ENCODE measurements at places on chromosomes 2 and 18. TPM values are rescaled to one million over a fixed set of nuclear protein-coding genes. Genes with fewer than 3 reads are reported as not detected.
A peak's percentile ranks its signal among the peaks of the same experiment; 100 is the strongest.

- H3K4me3 ChIP-seq, result peak overlapping the region; percentile 44
- no peaks in the 10 kb centered on the region for H3K36me3 ChIP-seq
- H3K4me1 ChIP-seq, result no peaks in the 10 kb centered on the region
- no peak overlapping the region for H3K27ac ChIP-seq
Observed at GRCh38 chr18:32771871-32772580, 797 bp downstream of the KLHL14 start.

ANKRD62 gene
- not detected for total RNA-seq

VWA3B gene
- not detected for total RNA-seq

GRCh38 chr2:33419581-33420200 lies 56.8 kb upstream of the RASGRP3 start:
- no peak overlapping the region for H3K27ac ChIP-seq
- no peaks in the 10 kb centered on the region for H3K36me3 ChIP-seq
- H3K27me3 ChIP-seq, result peaks cover 4% of the 10 kb centered on the region
- DNase-seq, result no peak

CABYR gene
- 7.9 TPM for total RNA-seq

GAL3ST2 gene
- 5.3 TPM for total RNA-seq

- peaks cover 14% of the 10 kb centered on the region for H3K27me3 ChIP-seq
- no peaks in the 10 kb centered on the region for H3K4me1 ChIP-seq
- H3K27ac ChIP-seq, result no peak overlapping the region
- H3K4me3 ChIP-seq, result no peak overlapping the region
Observed at GRCh38 chr2:21773168-21773567, 649.4 kb downstream of the TDRD15 start.

DNA sequence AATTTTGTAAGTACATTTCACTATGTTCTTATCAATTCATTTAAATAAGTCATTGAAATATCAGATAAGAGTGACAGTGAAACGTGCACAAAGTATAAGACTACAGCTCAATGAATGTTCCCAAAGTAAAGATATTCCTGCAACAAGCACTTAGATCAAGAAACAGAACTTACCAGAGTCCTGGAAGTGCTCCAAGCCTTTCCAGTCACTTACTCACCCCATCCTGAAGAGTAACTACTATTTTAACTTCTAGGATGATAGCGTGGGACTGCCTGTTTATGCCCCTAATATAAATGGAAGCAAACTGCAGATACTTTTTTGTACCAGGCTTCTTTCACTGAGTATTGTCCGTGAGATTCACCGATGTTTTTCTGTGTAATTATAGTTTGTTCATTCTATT lies 768.9 kb downstream of the SLC4A3 start:
- H3K36me3 ChIP-seq, result no peaks in the 10 kb centered on the region
- H3K4me3 ChIP-seq, result no peak overlapping the region
- H3K4me1 ChIP-seq, result peaks cover 15% of the 10 kb centered on the region
- H3K27ac ChIP-seq, result no peak overlapping the region
- no peaks in the 10 kb centered on the region for H3K27me3 ChIP-seq
- no peak for DNase-seq

UGT1A1 gene
- total RNA-seq, result not detected

- H3K4me3 ChIP-seq, result no peak overlapping the region
- H3K27ac ChIP-seq, result no peak overlapping the region
- no peak for DNase-seq
- H3K27me3 ChIP-seq, result no peaks in the 10 kb centered on the region
- H3K4me1 ChIP-seq, result no peaks in the 10 kb centered on the region
Observed at GRCh38 chr2:27451095-27451494, 8.9 kb downstream of the KRTCAP3 start.

UGT1A5 gene
- not detected for total RNA-seq

- no peak overlapping the region for H3K27ac ChIP-seq
- DNase-seq, result no peak
- no peaks in the 10 kb centered on the region for H3K4me1 ChIP-seq
- H3K4me3 ChIP-seq, result no peak overlapping the region
Observed at GRCh38 chr2:105652014-105652796, 92.5 kb upstream of the NCK2 start.

CD302 gene
- total RNA-seq, result 0.24 TPM

DNA sequence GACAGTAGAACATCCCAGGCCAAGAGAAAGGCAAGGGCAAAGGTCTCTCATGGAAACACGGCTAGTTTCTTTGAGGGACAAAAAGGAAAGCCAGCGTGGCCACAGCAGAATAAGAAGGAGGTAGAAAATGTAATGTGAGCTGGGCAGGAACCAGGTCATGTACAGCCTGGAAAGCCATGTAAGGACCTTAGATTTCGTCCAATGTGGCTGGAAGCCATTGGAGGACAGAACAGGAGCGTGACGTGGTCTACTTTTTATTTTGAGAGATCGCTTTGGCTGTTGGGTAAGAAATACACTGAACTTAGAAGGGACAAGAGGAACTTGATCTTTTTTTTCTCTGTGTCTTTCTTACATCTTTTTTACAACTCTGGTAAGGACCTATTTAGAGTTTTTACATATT lies 57.8 kb upstream of the ANKRD44 start:
- no peak for DNase-seq
- H3K36me3 ChIP-seq, result no peaks in the 10 kb centered on the region
- H3K4me1 ChIP-seq, result peaks cover 7% of the 10 kb centered on the region
- H3K4me3 ChIP-seq, result no peak overlapping the region
- H3K27ac ChIP-seq, result no peak overlapping the region

DNA sequence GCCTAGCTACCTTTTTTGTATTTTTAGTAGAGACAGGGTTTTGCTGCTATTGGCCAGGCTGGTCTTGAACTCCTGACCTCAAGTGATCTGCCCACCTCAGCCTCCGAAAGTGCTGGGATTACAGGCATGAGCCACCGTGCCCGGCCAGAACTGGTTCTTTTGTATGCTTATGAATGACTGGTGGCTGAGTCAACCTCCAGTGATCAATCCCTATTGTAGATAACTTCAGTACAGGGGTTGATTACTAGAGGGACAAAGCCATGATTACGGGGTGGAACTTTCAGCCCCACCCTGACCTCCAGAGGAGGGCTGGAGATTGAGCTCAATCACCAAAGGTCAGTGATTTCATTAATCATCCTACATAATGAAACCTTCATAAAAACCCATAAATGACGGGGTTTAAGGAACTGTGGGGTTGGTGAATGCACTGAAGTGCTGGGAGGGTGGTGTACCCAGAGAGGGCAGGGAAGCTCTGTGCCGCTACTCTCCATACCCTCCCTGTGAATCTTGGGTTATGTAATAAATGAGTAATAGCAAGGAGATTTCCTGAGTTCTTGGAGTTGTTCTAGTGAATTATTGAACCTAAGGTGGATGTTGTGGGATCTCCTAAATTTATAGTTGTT lies 281.8 kb upstream of the CXCR4 start:
- no peak overlapping the region for H3K27ac ChIP-seq
- no peaks in the 10 kb centered on the region for H3K4me1 ChIP-seq
- H3K4me3 ChIP-seq, result no peak overlapping the region
- H3K36me3 ChIP-seq, result no peaks in the 10 kb centered on the region

TSN gene
- total RNA-seq, result 110 TPM

DNA sequence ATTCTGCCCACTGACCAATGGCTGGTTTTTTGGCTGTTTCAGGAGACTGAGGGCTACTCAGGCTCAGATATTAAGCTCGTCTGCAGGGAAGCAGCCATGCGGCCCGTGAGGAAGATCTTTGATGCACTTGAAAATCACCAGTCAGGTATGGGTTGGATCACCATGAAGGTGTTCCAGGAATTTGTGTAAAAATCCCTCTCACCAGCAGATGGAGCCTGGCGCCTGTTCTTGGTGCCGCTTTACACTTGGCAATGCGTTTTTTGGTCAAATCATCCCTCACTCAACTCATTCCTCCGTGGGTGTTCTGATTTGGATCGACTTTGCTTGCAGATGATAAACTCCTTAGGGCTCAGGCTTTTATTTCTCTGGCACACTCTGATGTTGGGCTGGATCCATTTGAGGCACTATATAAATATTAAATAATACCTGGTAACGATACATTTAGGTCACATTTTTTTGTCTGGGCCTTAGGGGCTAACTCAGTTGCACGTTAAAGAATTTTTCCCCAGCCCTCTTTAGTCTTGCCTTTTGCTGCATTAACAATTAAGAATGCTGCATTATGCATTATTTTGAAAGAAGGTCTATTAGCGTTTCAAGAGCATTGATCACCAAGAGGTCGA lies 50.0 kb downstream of the HDHD2 start:
- H3K36me3 ChIP-seq, result no peaks in the 10 kb centered on the region
- no peaks in the 10 kb centered on the region for H3K4me1 ChIP-seq
- peak; percentile 61 for DNase-seq
- H3K27me3 ChIP-seq, result no peaks in the 10 kb centered on the region
- H3K27ac ChIP-seq, result no peak overlapping the region

DNA sequence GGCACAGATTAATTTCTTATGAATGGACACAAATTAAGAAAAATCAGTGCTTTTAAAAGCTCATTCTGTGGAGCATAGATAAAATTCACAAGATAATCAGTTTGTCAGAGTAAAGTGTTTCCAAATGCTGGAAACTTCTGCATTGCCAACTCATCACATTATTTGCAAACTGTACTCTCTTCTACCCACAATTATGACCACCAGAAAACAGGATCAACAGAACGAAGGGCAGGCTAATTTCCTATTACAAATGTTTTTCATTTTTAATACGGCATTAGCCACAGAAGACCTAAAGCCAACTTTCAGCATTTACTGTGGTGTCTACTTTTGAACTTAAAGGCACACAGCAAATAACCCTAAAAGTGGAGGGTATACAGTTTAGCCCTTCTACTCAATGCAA lies 6.0 kb downstream of the IRS1 start:
- no peaks in the 10 kb centered on the region for H3K27me3 ChIP-seq
- no peak for DNase-seq
- peak overlapping the region; percentile 88 for H3K27ac ChIP-seq
- H3K36me3 ChIP-seq, result peaks cover 37% of the 10 kb centered on the region
- H3K4me3 ChIP-seq, result peak overlapping the region; percentile 91
- peaks cover 56% of the 10 kb centered on the region for H3K4me1 ChIP-seq

ZFAND2B gene
- 20.0 TPM for total RNA-seq

DNA sequence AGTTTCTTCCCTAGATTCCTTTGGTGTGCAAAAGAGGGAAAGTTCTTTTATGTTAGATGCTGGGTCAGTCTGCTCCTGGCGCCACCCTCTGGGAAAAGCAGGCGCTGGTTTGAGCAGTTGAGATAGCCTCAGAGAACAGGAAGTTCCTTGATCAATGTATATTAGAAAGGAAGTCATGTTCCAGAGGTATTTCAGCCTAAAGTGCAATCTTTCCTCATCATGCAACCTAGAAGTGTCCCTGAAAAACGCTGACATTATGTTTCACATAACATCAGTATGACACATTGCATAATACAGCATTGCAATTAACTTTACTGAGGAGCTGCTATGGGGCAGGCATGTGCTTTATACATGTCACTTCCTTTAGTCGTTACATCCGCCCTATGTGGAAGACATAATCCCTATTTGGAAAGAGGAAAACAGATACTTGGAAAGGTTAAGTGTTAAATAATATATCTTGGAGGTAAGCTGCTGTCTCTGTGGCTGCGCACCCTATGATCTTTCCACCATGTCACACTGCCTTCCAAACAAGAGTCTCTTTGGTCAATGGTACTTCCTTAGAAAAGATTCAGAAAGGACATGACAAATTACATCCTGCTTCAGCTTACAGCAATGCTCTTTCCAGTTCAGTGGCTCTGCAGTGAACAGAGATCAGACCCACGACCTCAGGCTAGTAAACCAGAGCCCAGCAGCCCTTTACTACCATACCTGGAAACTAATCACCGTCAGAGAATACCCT lies 369.7 kb downstream of the RAD51AP2 start:
- no peaks in the 10 kb centered on the region for H3K36me3 ChIP-seq
- H3K27me3 ChIP-seq, result peaks cover 8% of the 10 kb centered on the region
- DNase-seq, result peak; percentile 30

- H3K4me1 ChIP-seq, result peaks cover 74% of the 10 kb centered on the region
- no peak overlapping the region for H3K4me3 ChIP-seq
- H3K27ac ChIP-seq, result peak overlapping the region; percentile 49
- DNase-seq, result peak; percentile 45
Observed at GRCh38 chr18:59229191-59229590, 9.2 kb downstream of the GRP start.

ATOH8 gene
- total RNA-seq, result 4.6 TPM

GRCh38 chr2:70141902-70142589 lies 48.8 kb downstream of the C2orf42 start:
- H3K4me3 ChIP-seq, result peak overlapping the region; percentile 62
- peak overlapping the region; percentile 97 for H3K27ac ChIP-seq
- DNase-seq, result peak; percentile 44
- no peaks in the 10 kb centered on the region for H3K27me3 ChIP-seq
- H3K36me3 ChIP-seq, result no peaks in the 10 kb centered on the region
- H3K4me1 ChIP-seq, result peaks cover 9% of the 10 kb centered on the region

DNA sequence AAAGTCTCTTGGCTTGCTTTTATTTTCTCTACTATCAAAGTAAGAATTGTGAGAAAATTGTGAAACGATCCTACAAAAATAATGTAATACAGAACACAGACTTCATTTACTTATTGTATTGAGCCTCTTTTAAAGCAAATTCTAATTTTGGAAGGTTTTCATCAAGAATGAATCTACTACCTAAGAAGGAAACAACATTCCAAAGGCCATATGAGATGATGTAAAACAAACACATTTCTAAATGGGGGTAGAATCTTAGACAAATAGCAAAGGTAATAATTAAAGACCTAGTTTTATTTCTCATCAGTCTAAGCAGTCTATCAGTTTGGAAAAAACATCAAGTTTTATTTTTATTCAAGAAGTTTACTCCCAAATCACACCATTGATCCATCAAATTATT lies 20.6 kb downstream of the FN1 start:
- peaks cover 93% of the 10 kb centered on the region for H3K36me3 ChIP-seq
- no peak overlapping the region for H3K27ac ChIP-seq

GRCh38 chr18:6363216-6363615 lies 51.5 kb downstream of the L3MBTL4 start:
- H3K4me3 ChIP-seq, result no peak overlapping the region
- no peaks in the 10 kb centered on the region for H3K27me3 ChIP-seq
- H3K27ac ChIP-seq, result no peak overlapping the region

DNA sequence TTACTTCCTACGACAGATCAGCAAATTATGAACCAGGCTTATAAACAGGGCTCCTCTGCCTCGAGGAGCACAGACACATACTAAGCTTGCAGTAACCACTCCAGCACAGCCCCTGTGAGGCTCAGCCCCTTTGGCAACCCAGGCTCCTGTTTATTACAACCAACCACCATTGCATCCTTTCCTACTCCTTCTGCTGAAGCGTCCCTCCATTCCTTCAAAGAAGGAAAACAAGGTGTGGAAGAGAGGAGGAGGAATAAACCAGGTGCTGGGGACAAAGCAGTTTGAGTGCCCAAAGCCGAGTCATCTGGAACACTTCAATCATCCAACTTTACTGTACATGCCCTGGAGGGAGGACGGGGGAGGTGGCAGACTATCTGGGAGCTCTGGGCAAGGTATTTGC lies 87.2 kb upstream of the MGAT4A start:
- peaks cover 4% of the 10 kb centered on the region for H3K4me1 ChIP-seq
- H3K27me3 ChIP-seq, result peaks cover 20% of the 10 kb centered on the region
- no peaks in the 10 kb centered on the region for H3K36me3 ChIP-seq
- no peak overlapping the region for H3K4me3 ChIP-seq

NCKAP5 gene
- 33.1 TPM for total RNA-seq

DCC gene
- 99.5 TPM for total RNA-seq

- H3K36me3 ChIP-seq, result no peaks in the 10 kb centered on the region
- H3K27me3 ChIP-seq, result no peaks in the 10 kb centered on the region
- H3K4me3 ChIP-seq, result no peak overlapping the region
Observed at GRCh38 chr18:69495841-69496533, 95.3 kb downstream of the DOK6 start.

SPP2 gene
- total RNA-seq, result not detected

LCT gene
- total RNA-seq, result 0.37 TPM

GRCh38 chr2:55420439-55420725 lies 726 bp upstream of the CCDC88A start:
- peaks cover 13% of the 10 kb centered on the region for H3K4me1 ChIP-seq
- H3K27ac ChIP-seq, result peak overlapping the region; percentile 26
- H3K27me3 ChIP-seq, result no peaks in the 10 kb centered on the region
